ENCODE measurements at places on chromosomes 6 and 20.

DNA sequence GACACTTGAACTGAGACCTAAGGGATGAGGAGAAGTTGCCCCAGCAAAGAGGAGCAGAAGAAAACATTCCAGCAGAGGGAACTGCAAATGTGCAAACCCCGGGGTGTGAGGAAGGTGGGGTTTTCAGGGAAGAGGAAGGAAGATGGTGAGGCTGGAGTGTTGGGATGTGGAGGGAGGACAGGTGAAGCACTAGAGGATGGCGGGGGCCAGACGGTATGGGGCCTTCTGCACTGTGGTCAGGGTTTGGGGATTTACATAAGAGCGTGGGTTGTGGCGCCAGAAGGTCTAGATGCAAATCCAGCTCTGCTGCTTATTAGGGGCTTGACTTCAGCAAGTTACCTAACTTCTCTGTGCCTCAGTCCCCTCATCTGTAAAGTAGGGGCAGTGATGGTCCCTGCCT is 16.0 kb downstream of the DLGAP4 start:
- DNase-seq, result peak; percentile 37

- no peak for DNase-seq
Measured at GRCh38 chr20:50260479-50261221, 70.0 kb downstream of the CEBPB start.

DNA sequence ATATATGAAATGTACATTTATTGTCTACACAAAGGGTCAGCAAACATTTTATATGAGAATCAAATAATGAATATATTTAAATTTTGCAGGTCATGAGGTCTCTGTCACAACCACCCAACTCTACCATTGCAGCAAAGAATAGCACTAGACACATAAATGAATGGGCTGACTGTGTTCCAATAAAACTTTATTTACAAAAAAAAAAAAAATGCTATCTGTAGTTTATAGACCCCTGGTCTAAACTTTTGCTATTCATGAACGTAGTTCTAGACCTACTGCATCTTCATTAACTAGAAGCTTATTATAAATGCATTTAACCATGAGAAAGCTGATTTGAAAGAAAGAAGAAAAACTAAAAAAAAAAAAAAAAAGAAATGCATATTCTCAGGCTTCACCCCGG is 610.9 kb upstream of the AGPAT4 start:
- no peak for DNase-seq

DNA sequence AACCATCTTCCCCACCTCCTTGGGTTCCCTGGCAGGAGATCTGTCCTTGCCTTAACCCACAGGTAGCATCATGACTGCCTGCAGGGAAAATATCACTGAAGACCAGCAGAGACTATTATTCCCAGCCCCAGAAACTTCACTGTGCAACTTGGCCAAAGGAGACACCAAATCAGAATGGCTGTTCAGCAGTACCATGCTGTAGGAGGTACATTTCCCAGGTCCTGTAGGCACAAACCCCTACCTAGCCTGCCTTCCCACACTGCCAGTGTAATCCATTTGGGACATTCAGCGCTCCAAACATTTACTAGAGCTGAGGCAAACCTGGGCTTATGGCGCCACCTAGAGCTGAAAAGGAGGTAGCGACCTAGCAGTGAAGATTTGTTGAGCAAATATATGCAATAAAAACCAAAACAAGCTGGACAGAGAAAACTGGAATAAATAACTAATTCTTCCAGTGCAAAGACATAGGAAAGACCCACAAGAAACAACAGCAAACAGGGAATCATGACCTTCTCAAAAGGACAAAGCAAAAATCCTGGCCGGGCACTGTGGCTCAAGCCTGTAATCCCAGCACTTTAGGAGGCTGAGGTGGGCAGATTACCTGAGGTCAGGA is 60.3 kb downstream of the VTA1 start:
- peak; percentile 55 for DNase-seq

DNA sequence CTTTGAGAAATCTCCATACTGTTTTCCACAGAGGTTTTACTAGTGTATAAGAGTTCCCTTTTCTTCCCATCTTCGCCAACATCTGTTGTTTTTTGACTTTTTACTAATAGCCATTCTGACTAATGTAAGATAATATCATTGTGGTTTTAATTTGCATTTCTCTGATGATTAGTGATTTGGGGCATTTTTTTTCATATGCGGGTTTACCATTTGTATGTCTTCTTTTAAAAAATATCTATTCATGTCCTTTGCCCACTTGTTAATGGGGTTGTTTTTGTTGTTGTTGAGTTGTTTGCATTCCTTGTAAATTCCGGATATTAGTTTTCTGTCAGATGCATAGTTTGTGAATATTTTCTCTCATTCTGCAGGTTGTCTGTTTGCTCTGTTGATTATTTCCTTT is 167.1 kb downstream of the PRL start:
- no peak for DNase-seq

GRCh38 chr20:46965477-46965876 is 70.8 kb downstream of the EYA2 start:
- DNase-seq, result no peak

DNA sequence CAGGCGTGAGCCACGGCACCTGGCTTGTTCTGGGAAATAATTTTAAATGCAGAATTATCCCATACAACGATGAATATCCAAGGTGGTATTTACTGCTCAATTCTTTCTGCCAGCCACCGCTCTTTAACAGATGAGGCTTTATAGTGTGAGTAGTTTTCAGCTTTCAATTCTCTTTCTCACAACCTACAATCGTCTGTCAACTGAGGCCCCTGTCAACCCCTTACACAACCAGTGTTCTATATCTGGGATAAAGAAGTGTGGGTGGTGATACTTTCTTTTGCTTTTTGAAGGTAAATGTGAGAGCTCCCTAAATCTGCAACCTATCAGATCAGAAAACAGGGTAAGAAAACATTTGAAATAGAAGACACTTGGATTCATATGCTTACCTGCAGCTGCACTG is 22.5 kb downstream of the STAU1 start:
- no peak for DNase-seq

- no peak for DNase-seq
Measured at GRCh38 chr6:7270320-7271204, 42.4 kb downstream of the SSR1 start.

- no peak for DNase-seq
Measured at GRCh38 chr6:80489911-80490635, 383.6 kb downstream of the BCKDHB start.

GRCh38 chr6:77638129-77638830 is 14.6 kb upstream of the MEI4 start:
- no peak for DNase-seq

DNA sequence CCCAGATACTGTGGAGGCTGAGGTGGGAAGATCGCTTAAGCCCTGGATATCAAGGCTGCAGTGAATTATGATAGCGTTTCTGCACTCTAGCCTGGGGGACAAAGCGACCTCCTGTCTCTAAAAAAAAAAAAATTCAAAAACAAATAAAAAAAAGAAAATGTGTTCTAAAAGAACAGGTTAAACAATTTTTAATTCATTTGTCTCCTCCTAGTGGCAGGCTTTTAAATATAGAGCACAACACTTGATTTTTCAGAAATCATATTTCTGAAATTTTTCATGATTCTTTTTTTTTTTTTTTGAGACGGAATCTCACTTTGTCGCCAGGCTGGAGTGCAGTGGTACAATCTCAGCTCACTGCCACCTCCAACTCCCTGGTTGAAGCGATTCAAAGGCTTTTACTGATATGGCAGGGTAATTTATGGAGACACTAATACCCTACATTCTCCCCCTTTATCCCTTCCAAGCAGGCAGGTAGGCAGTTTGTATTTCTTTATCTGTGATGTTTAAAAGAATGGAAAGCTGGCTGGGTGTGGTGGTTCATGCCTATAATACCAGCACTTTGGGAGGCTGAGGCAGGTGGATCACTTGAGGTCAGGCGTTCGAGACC is 8.7 kb upstream of the GTF3C6 start:
- no peak for DNase-seq

GRCh38 chr6:111105578-111105977 is 18.3 kb downstream of the SLC16A10 start:
- DNase-seq, result no peak

GRCh38 chr6:77715588-77715987 is 62.7 kb downstream of the MEI4 start:
- no peak for DNase-seq

DNA sequence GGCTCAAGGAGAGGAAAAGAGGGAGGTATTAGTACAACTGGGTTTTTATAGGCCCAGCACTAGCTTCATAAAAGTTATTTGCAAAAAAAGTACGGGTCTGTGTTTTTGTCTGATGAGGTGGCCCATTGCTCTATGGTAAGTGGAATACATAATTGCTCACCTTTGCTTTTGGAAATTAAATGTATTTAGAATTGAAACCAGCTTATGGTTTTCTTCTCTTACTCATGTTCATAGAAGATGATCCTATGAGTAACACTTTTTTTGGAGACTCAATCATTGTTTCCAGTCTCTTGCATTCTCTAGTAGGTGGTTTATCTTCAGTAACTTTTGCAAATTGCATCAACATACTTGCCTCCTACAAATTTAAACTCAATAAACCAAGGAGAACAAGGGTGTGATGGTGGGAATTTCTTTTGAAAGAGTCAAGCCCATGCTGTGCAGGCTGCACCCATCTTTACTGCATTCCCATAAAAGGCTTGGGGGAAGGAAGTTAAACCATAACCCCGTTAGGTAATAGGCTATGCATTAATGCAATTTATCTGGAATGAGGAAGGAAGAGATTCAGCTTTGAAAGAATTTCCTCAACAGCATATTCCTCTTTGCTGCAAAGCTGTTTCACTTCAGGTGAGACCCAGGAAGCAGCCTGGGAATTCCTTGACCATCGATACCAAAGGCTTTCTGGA is 48.5 kb upstream of the EDN1 start:
- no peak for DNase-seq

- DNase-seq, result no peak
Measured at GRCh38 chr6:105301072-105301503, 101.8 kb downstream of the PREP start.

DNA sequence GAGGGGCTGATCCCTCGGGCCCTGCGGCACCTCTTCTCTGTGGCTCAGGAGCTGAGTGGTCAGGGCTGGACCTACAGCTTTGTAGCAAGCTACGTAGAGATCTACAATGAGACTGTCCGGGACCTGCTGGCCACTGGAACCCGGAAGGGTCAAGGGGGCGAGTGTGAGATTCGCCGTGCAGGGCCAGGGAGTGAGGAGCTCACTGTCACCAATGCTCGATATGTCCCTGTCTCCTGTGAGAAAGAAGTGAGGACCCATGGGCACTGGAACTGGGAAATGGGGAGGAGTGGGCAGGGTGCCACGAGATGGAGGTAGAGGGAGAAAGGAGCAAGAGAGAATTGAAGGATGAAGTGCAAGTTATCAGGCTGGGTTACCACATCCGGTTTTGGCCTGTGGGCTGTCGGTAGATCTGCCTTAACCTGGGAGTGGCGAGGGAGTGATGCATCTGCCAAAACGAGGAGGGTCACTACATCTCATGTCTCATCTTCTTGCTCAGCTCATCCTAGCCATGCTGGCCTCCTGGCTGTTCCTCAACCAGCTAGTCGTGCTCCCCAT is 5.4 kb upstream of the PHF1 start:
- no peak for DNase-seq

- DNase-seq, result no peak
Measured at GRCh38 chr6:82348130-82348529, 15.5 kb upstream of the TPBG start.

DNA sequence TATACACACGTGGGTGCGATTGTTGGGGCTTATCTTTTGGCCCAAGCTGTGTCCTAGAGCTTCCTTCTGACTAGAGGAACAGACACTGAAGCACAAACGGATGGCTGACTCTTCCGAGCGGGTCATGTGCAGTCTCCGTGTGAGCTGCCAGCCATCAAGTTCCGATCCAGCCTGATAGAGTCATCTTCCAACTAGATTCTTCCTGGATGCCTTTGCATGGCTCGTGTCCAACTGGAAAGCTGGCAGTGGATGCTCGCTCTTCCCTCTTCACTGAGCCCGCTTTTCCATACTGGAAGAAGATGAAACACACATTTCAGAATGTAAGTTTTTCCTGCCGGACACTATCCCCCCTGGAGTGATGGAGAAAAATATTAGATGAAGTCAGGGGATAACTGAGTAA is 148.1 kb downstream of the SCML4 start:
- no peak for DNase-seq

- DNase-seq, result no peak
Measured at GRCh38 chr20:47411161-47411560, 54.7 kb upstream of the ZMYND8 start.

- DNase-seq, result no peak
Measured at GRCh38 chr6:15876406-15876805, 213.6 kb upstream of the DTNBP1 start.

GRCh38 chr6:79152269-79152737 is 74.2 kb upstream of the PHIP start:
- no peak for DNase-seq

DNA sequence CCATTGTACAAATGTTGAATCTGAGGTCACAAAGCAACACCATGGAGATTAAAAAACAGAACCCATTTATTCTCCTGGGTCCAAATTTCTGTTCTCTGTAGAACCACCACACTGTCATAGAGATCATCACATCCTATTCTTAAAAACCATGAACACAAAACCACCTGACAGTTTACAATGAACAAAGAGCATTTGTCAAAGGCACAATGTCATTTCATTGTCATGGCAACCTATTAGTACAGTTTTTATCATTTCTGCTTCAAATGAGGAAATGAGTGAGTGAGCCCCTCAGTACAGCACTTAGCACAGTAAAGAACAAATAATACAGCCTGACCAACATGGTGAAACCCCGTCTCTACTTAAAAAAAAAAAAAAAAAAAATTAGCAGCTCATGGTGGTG is 23.1 kb upstream of the LAMP5 start:
- DNase-seq, result no peak

DNA sequence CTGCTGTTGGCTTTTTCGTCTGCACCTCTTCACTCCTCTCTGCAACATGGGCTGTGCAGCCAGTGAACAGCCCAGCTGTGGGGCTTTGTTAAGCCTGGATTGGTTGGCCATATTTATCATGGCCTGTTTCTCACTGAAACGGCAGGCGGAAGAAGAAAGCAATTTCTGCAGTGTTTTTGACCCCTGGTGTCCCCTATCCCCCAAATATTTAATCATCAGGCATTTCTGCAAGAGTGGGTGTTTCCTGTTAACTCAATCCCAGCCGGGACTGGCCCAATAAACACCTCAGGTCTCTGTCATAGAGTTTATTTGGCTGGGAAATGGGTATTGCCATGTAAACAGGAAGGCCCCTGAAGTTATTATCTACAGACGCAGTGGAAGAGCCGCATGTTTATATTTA is 174.8 kb upstream of the SUPT3H start:
- DNase-seq, result no peak

- DNase-seq, result no peak
Measured at GRCh38 chr6:84707171-84707570, 57.2 kb downstream of the TBX18 start.

GRCh38 chr20:55741801-55742200 is 263.5 kb downstream of the CBLN4 start:
- no peak for DNase-seq

- no peak for DNase-seq
Measured at GRCh38 chr6:170176136-170176897, 114.6 kb downstream of the DLL1 start.

- DNase-seq, result peak; percentile 78
Measured at GRCh38 chr6:119096721-119097565, 18.5 kb upstream of the FAM184A start.

DNA sequence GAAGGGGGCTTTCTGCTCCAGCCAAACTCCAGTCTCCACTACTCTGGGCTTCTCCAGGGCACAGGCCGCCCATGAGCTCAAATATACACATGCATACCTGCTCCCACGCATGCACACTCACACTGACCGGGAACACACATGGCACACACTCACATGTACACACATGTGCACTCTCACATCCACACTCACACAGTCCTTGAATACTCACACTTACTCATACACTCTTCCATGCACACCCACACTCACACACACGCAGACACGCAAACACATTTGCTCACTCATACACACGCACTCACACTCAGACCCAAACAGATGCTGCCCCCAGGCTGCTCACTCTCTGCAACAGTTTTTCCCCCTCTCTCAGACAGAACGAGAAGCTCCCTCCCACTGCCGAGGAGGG is 7.0 kb downstream of the GDAP1L1 start:
- DNase-seq, result no peak

Data from aorta (tissue), 5 donors.